ENCODE measurements at places on chromosomes 2 and 18.

DNA sequence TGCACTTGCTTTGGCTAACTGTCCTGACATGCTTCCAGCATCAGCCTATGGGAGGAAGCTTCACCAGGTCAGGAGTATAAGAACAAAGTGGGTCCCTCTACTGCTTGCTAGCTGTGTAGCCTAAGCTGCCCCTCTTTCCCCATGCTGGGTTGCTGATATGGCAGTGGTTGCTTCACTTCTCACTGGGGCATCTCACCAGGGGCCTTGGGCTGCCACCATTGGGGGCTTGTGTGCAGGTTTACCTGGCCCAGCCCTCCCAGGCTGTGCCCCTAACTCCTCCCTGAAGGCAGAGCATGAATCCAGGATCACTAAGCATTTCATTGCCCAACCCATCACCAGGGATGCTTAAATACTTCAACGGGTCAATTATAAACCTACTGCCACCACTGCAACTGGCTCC is 817.1 kb upstream of the TMEFF2 start:
- no peak for DNase-seq

- no peak for DNase-seq
These were observed 63.4 kb downstream of the OLA1 start for GRCh38 chr2:174184915-174185314.

- no peak for DNase-seq
These were observed 11.9 kb downstream of the CRIM1 start for GRCh38 chr2:36367486-36367885.

GRCh38 chr2:36708041-36708741 is 11.7 kb downstream of the VIT start:
- DNase-seq: peak; percentile 92

DNA sequence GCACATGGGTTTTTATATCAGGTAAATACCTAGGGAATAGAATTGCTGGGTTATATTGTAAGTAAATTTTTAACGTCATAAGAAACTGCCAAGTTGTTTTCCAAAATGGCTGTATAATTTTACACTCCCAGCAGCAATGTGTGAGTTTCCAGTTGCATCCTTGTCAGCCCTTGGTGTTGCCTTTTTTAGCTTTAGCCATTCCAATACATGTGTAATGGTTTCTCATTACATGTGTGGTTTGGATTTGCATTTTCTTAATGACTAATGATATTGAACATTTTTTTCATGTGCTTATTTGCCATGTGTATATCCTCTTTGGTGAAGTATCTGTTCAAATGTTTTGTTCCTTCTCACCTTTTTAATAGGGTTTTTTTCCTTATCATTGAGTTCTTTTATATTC is 70.8 kb downstream of the ABI2 start:
- DNase-seq: no peak

DNA sequence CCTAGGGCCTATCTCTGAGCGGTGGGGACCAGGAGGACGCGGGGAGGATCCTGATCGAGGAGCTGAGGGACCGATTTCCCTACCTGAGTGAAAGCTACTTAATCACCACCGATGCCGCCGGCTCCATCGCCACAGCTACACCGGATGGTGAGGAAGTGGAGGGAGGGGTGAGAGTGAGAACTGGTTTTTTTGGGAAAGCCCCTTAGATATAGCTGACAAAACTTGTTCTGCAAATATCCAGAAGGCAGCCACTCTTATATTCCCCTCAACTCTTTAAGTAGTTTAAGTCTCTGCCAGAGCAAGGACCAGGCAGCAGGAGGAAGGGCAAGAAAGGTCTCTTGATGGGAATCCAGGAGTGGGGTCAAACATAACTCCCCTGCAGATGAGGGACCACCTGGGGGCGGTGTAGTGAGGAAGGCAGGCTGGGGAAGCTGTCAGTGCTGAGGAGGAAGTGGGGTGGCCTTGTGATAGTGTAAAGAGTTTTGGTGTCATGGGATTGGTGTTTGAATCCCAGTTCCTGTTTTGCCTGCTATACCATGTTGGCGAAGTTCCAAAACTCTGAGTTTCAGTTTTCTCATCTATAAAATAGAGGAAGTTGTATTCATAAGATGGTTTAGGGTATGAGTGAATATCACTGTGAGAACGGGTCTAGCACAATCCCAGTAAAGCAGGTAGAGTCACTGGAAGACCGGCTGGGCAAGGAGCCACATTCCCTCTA is 3.4 kb downstream of the NAGK start:
- DNase-seq: no peak

DNA sequence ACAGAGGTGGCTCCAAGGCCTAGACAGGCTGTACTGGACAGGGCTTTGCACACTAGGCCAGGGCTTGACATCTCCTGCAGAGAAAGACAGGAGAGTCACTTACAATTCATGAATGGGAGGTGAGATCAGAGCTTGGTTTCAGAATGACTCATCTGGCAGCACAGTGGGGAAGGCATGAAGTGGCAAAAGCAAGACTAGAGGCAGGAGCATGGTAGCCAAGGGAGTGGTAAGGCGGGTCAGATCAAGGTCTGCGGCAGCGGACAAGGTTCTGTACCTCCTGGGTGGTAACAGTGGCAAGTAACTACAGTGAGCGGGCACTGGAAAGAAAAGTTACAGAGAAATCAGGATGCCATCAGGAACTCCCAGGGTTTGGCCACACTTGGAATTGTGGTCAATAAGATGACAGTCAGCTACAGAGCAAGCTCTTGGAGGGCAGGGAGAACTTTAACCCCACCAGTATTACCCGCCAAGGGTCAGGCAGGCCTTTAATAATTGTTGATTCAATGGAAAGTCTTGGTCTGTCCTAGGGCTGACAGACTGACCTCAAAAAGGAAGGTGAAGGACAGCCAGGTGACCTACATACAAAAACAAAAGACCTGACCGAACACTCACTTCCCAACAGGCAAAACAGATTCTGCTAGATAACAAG is 5.7 kb downstream of the MCFD2 start:
- peak; percentile 91 for DNase-seq

GRCh38 chr18:56982766-56983165 is 164.1 kb upstream of the BOD1L2 start:
- DNase-seq: no peak

DNA sequence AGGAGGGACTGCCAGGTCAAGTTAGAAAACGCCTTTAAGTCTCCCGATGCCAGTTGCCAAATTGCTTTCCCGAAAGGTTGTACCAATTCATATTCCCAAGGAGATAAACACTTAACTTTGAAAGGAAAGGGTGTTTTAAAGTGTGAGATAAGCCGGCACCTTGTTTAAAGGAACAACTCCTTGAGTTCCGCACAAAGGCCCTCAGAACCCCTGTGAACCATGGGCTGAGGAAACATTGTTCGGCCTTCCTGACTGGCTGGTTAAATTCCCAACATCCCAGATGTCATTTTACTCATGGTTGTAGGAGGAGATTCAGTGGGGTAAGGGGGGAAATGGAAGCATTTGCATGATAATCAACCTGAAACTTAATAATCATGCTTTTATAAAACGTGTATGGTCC is 126.6 kb downstream of the BCL11A start:
- DNase-seq: no peak

GRCh38 chr2:109145286-109145685 is 16.3 kb downstream of the SH3RF3 start:
- DNase-seq: no peak

DNA sequence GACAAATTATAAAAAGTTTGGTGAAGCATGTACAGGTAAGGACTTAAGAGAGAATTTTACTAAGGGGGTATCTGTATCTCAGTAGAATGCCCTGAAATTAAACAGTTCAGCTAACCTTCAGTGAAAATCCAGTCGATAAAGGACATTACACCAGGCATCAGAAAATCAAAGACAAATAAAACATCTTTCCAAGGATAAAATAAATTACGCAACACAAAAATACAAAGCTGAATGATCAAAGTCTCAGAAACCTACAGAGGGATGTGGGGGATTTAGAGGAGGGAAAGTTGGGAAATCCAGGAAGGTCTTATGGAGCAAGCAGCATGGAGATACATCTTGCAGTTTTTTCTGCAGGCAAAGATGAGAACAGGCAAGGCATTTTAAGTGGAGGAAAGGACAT is 384.1 kb downstream of the TNS1 start:
- DNase-seq: no peak

DNA sequence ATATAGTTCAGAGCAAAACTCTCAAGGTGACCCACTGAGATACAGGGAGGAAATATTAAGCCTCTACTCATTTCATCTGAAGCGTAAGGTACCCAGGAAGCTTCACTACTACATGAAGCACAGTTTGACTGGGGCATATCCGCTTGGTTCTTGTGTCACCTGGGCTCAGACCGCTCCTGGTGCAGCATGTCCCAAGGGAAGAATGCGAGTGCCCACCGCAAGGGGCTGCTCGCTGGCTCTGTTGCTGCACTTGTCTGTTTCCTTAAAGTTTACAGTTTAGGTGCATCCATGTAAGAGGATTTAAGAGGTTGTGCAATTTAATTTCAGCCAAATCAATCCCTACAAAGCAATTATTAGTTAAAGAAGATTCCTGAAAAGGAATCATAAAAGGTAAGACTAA is 507.8 kb downstream of the FBXO15 start:
- DNase-seq: no peak

GRCh38 chr2:238899386-238899785 is 51.5 kb downstream of the TWIST2 start:
- DNase-seq: no peak

DNA sequence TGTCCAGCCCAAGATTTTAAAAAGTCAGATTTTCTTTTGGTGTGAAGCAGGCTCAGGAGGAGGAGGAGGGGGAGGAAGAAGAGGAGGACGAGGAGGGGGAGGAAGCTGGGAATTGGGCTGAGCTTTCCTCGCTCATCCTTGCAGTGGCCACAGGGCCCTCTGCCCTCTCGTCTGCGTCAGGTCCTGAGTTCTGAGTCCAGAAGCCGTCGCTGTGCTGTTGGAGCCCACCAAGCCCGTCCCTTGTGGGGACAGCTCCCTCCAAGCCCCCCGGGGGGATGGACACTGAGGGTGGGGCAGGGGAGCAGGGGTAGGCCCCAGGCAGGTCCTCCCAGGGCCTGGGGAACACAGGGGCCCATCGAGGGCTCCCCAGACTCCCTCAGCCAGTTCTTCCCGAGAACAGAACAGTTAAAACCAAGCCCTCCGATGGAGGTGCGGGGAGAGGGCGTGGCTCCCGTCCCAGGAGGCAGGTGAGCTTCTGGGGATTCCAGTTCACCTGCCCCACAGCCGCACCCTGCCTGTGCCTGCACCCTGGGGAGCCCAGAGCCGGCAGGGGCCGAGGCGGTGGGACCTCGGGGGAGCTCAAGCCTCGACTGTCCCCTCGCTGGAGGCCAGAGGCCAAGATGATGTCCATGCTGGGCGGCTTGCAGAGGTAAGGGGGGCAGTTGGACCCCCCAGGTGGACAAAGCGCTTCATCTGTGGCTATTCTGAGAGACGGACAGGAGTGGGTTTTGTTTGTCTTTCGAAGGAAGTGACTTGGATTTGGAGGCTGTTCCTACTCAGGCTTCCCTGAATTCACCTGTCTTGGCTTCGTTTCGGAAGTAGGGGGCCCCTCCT is at the start of gene GAL3ST2:
TSS of gene GAL3ST2 (plus strand) at position 487 of the 834 bp plus-strand sequence. CDS start at position 621, 134 bp downstream.
- DNase-seq: no peak

DNA sequence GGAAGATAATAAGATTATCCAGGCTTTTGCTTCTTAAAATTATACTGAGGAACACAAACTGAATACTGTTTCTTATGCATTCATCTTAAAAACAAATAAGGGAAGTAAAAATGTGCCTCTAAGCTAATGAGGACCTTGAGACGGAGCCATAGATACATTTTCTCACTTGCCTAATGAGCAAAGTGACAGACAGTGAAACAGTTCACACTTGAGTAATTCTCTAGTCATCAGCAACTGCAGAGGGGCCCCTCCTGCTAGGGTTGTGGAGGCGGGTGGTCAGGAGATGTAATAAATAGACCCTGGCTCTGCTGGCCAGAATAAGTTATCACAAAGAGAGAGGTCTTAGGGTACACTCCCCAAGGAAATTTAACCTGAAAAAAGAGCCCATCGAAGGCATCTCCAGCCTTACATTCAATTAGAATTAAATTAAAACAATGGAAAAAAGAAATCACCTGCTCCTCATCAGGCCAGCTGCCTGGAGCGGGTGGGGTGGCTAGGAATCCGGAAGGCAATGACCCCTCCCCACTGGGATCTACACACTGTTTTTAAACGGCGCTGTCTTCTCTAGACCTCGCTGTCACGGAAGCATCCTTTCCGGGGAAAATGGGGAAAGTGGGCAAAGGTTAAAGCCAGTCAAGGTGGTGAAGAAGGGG is 32.6 kb upstream of the INSIG2 start:
- no peak for DNase-seq

GRCh38 chr2:14285812-14286211 is 346.7 kb upstream of the LRATD1 start:
- no peak for DNase-seq

GRCh38 chr2:200130762-200131166 is 175.4 kb downstream of the MAIP1 start:
- peak; percentile 11 for DNase-seq
